Uterus (tissue), 4 donors: ENCODE measurements at places on chromosomes 11 and 22. TPM values are rescaled to one million over a fixed set of nuclear protein-coding genes. Genes with fewer than 3 reads are reported as not detected.

GRCh38 chr11:72808331-72808798 is 5.8 kb upstream of the ATG16L2 start:
- no peak for DNase-seq

CALCA gene
- total RNA-seq: not detected

DNA sequence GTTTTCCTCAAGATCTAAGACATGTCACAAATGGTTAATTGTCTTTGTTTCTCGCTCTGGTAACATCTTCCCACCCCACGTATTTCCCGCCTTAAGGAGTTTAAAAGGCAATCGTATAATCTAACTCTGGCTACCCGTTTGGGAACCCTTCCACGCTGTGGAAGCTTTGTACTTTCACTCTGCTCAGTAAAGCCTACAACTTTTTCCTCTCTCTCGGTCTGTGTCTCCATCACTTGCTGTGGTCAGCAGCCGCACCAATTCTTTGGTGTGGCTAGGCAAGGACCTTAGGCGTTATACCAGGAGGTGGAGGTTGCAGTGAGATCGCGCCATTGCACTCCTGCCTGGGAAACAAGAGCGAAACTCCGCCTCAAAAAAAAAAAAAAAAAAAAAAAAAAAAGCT is 1430.1 kb downstream of the LRRC4C start:
- DNase-seq: no peak

MPZL3 gene
- total RNA-seq: 8.3 TPM

DNA sequence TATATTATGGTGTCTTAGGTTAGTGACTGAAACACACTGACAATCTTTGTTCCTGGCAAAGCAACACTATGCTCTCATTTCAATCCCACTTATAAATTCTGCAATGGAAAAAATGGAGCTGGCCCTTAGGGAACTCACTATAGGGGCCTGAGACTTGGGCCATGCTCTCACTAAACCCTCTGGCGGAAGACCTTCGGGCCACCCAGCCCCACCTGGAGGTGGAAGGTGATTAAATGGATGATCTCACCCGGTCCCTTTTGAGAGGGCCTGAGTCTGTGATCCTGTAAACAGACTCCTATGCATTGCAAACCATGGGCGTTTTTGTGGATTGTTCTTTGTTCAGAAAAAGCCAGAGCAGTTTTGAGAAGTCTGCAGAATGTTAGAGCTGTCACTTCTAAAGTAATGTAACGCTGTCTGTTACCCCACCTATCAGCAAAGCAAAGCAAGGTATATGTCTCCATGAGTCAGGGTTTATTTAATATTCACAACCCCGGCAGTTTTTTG is 17.0 kb upstream of the CDON start:
- DNase-seq: no peak

DNA sequence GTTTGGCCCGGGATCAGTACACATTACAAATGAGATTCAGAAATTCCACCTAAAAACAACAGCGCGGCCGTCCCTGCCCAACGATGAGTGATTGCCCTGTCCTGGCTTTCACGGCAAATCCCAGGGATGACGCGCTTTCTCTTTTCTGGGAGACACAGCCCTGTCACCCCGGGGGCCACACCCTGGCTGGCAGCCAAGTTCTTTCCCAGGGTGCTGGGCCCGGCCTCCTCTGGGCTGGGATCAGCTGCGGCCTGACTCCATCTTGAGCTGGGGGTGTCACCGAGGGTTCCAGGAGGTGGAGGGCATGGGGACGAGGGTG is 82.7 kb downstream of the FBLN1 start:
- DNase-seq: no peak

DDTL gene
- total RNA-seq: not detected

- DNase-seq: no peak
Measured at GRCh38 chr11:104136861-104137260, 27.1 kb downstream of the PDGFD start.

OR6A2 gene
- total RNA-seq: not detected

DNA sequence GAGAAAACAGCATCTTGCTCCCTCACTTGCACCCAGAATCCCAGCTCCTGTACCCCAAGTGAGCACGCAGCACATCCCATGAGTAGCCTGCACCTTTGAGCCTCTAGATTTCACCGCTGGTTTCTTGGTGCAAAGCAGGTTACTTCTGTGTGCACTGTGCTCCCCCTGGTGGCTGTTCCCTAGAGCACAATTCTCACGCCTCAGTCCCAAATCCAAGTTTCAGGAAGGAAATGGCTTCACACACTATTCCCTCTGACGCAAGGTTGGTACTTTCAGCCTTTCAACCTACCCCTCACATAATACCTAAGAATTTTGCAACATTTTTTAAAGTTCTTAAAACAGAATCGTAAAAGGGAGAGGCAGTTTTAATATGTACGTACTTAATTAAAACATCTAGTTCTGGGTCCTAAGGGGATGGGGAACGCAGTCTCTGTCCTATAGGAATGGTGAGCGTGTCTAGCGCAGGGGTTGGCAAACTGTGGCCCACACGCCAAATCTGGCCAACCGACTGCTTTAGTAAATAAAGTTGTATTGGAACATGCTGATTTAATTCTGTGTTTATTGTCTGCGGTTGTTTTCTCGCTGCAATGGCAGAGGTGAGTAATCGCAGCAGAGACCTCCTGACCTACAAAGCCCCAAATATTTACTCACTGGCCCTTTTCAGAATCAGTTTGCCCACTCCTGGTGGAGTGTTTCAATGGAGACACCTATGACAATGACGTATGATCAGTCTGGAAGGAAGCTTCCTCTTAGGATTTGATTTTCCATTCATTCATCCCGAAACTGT is 27.5 kb downstream of the DHCR7 start:
- DNase-seq: no peak

- DNase-seq: no peak
Measured at GRCh38 chr11:108787105-108787504, 122.2 kb downstream of the DDX10 start.

SYCE3 gene
- total RNA-seq: not detected
